ENCODE measurements at places on chromosomes 3 and 15.

GRCh38 chr15:45744236-45744589 is 109.4 kb downstream of the SQOR start:
- DNase-seq: no peak

DNA sequence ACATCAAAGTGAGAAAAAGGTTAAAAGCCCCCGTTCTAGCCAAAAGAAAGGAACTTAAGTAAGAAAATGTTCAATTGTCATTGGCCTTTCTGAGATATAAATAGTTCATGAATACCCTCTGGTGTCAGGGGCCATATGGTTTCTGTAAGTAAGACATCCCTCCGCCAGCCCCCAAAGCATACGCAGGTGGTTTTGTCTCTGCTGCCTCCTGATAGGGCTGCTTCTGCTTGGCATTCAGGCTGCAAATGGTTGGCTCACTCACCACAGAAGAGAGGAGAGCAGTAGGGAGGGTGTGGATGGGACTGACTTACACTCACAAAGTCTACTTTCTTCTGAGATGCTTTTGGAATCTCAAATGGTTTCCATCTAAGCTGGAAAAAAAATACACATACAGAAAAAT is 29.8 kb downstream of the HGD start:
- DNase-seq: no peak

DNA sequence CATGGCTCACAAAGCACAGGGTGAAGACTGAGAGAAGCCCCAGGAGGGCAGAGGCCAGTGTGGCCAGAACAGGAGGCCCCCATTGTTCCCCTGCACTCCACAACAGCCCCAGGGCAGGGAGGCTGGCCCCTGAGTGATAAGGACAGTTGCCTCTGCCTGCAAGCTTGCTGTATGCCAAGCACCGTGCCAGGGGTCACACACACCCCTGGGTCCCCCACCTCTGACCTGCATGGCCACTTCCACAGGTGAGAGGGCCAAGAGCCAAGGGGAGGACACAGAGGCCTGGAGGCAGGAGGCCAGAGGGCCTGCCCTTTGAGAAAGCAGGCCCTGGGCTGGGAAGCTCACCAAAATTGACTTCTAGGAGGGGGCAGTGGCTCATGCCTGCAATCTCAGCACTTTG is 23.7 kb downstream of the ATRIP start:
- no peak for DNase-seq

- DNase-seq: no peak
Observed at GRCh38 chr15:89041507-89041906, 46.7 kb upstream of the ABHD2 start.

- peak; percentile 37 for DNase-seq
Observed at GRCh38 chr3:38227989-38228388, 37.6 kb upstream of the SLC22A13 start.

GRCh38 chr15:68608206-68608843 is 29.5 kb downstream of the CORO2B start:
- no peak for DNase-seq

- DNase-seq: no peak
Observed at GRCh38 chr3:16606398-16606797, 1.2 kb upstream of the DAZL start.

- DNase-seq: no peak
Observed at GRCh38 chr15:65937476-65937875, 68.2 kb downstream of the RAB11A start.

GRCh38 chr3:69319652-69320051 is 66.2 kb downstream of the FRMD4B start:
- no peak for DNase-seq

DNA sequence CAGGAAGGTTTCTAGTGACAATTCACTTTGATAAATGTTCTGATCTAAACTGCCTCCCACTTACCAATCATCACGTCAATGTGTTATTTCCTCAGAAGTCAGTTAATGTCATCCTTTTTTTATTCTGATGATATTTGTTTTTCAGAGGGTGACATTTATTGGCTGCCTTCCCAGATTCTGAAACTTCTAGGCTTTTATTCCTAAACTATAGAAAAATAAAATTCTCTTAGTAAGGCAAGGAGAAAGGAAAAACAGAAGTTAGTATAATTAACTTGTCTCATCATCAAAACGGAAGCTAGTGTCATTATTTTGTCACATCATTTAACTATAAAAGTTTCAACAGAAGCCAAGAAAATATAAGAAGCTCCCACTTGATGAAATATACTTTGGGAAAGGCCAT is 100.0 kb upstream of the C3orf80 start:
- DNase-seq: no peak

DNA sequence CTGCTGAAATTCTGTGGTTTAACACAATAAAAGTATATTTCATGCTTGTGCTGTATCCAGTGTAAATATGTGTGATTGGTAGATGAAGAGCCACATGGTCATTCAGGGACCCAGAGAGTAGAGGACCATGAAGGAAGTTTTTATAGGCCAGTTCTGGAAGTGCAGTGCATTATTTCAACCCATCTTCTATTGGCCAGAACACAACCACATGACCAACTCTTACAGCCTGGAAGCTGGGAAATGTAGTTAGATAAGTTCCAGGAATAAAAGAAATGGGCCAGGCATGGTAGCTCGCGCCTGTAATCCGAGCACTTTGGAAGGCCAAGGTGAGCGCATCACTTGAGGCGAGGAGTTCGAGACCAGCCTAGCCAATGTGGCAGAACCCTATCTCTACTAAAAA is 21.4 kb upstream of the PRTG start:
- no peak for DNase-seq

DNA sequence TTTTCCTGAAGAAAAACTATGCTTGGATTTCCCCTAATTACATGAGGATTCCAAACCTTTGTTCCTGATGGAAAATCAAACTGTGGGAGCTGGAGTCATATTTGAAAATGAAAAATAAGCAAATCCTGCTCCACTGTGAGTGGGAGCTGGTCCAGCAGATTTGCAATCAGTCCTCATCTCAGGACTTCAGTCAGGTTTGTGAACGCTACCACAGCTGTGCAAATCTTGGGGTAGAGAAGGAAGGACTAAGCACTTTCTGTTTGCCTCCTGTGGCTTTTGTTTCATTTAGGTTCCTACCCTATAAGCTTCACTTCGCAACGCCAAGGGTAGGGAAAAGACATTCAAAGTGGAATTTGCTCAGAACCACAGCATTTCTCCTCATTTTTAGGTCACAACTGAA is 238.2 kb downstream of the TUSC7 start:
- no peak for DNase-seq

GRCh38 chr3:42961633-42962032 is 17.5 kb upstream of the GASK1A start:
- peak; percentile 4 for DNase-seq

DNA sequence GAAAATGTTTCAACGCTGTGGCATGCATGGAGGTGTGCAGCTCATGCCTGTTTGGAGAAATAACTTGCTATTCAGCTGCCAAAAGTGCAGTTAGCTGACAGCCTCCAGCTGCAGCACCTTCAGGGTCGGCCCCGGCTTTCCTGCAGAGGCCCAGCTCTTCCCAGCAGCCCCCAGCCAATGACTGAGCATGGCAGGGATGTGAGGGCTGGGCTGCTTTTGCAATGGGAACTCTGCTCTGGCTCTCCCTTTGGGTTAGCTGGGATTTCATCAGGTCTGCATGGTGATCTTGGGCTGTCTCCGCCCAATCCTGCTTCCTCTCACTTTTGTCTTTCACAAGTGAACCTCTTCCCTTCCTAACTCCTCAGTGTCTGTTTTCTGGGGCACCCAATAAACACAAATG is 396.6 kb downstream of the EPHB1 start:
- no peak for DNase-seq

- no peak for DNase-seq
Observed at GRCh38 chr3:4078903-4079302, 224.3 kb upstream of the SETMAR start.

DNA sequence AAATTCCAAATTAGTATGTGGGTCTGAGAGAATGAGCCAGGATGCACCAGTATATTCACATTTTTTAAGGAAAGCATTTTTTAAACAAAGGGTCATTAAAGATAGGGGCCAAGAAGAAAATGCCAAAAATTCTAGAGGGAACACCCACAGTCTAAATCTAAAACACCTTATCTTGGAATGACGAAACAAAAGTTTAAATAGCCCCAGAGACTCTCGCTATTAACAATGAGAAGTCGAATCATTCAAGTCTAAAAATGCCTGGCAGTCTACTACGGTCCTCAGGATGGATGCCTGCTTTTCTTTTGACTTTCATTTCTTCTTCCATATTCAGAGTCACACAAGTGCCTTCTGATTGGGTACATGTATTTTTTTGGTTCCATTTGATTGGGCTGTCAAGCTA is 66.3 kb downstream of the SSUH2 start:
- DNase-seq: no peak

- peak; percentile 34 for DNase-seq
Observed at GRCh38 chr3:100316641-100317069, 17.9 kb upstream of the NIT2 start.

DNA sequence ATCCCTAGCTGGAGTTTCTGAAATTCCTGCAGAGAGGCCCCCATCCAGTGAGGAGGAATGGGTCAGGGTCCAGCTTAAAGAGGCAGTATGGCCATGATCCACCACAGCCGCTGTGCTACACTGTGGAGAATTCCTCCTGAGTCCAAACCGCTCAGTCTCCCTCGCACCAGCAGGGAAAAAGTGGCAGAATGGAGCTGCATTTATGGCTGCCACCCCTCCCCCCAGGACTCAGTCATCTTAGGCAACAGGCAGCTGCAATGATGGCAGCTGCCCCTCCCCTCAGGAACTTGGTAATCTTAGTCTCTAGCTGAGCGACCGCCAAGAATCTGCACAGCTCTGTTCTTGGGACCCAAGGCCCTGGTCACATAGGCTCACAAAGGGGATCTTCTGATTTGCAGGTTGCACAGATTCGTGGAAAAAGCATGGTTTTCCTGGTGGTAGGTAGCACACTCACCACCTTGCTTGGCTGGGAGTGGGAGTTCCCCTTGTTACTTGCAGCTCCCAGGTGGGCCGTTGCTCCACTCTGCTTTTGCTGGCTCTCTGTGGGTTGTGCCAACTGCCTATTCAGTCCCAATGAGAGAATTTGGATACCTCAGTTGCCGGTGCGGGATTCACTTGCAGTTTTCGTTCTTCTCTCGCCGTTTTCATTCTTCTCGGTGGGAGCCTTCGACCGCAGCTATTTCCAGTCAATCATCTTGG is 204.1 kb downstream of the STXBP5L start:
- DNase-seq: no peak

GRCh38 chr3:195394700-195395099 is 48.1 kb downstream of the ACAP2 start:
- no peak for DNase-seq

GRCh38 chr15:35937380-35937779 is 391.4 kb upstream of the DPH6 start:
- no peak for DNase-seq

DNA sequence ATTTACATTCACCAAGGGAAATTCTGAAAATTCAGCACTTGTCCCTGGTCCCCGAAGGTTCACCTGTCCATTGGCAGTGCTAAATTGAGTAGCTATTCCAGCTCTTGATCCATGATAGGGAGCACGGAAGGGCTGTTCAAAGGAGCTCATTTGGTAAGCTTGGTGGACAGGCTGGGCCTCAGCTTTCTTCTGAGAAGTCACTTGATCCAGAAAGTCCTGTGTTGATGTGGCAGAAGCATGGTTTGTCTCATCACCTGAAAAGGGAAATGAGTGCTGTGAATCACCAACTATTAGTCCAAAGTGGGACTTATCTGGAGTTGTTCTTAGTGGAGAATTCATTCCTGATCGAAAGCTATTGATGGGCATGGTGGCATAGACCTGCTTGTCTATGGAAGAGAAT is 19.9 kb upstream of the SLC12A8 start:
- DNase-seq: no peak

DNA sequence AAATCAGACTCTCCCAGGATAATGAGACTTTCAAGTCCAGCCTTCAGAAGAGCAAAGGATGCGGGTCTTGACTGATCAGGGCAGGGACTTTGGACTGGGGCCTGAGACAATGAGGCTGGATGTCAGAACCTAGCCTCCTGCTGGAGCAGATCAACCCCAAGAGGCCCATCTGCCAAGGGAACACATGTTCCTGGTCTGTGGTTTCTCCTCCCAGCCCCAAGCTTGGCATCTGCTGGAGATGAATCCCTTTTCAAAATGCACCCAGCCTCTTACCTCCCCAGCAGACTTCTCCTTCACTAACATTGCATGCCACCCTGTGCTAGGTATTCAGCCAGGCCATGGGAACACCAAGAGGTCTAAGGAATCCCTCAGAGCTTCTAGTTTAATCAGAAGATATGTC is 43.7 kb upstream of the MFGE8 start:
- no peak for DNase-seq

- no peak for DNase-seq
Observed at GRCh38 chr3:105656651-105657504, 211.9 kb downstream of the CBLB start.

- no peak for DNase-seq
Observed at GRCh38 chr15:40680151-40680550, 14.8 kb upstream of the RAD51 start.

Measured in AG04449 (cell line).